NCI-H524 treated with DMSO at 0.1 percent for 48 hours (cell line): ENCODE measurements at places on chromosomes 12 and 14.

- no peak for DNase-seq
Observed at GRCh38 chr14:92503756-92504491, 9.7 kb upstream of the RIN3 start.

DNA sequence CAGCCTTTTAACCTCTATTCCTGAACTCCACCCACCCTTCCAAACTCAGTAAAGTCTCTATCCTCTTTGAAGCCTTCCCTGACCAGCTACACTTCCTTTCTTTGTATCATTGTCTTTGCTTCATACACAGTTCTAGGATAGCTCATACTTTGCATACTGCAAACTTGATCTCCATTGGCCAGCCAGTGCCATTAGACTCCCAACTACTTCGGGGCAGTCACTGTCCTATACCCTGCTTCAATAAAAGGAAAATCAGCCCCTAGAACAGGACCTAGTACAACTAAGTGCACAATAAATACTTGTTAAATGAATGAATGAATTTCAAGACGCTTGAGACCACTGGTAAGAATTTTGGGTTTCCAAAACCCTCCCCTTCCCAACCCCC lies 521 bp upstream of the PIP4K2C start:
- no peak for DNase-seq

GRCh38 chr12:130491421-130492357 lies 154.0 kb downstream of the PIWIL1 start:
- DNase-seq = no peak

DNA sequence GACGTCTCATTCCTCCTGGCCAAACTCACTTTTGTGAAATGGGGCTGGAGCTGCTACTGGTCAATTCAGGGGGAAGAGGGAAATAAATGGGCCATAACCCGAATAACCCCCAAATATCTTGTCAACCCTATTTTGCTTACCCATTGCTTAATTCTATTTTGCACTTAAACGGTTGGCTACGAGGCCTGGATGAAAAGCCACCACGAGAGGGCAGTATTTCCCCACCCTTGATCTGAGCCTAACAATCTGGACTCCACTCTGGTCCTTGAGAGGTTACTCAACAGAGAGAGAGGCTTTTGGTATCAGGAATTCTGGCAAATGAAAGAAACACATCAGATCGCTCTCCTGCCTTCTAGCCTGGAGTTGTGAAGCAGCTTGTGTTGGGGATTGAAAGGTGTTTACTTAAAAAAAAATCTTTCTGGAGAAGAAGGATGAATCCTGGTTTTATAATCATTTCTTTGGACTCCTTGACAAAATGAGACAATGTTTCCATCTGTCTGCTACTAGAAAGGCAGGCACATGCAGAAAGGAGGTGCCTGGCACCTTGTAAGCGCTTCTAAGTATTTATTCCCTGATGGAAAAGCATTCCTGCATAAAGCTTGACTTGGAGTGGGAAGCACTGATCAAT lies 22.4 kb upstream of the FBXO21 start:
- DNase-seq = peak; percentile 42

DNA sequence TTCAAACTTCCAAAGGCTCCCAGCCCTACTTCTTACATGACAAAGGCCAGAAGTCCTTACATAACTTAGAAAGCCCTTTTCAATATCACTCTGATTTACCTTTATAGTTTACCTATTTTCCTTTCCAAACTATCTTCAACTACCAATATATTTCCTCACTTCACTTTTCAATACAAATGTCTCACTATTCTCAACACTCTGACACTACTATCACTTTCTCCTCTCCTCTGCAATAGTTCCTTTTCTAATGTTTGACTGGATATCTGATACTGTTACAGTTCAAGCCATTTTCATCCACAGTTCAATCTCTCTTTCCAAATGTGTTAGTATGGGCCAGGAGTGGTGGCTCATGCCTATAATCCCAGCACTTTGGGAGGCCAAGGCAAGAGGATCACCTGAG lies 3.3 kb downstream of the SARNP start:
- no peak for DNase-seq

DNA sequence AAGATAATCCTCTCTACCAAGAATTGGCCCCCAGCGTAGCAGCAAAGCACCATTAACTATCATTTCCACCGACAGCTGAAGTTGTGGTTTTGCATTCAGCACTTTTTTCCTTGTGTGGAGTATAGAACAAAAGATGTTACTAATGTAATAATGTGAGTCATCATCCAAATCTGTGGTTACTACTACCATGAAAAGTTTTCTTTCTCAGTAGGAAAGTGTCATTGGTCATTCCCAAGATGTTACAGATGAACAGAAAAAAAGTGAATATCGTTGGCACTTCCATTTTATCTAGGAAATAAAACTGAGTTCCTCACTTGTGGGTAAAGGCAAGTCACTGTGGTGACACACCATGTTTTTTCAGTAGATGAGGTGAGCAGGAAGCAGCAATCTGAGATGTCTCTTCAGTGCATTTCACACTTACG lies 30.3 kb upstream of the IFNG start:
- no peak for DNase-seq

- no peak for DNase-seq
Observed at GRCh38 chr14:69693801-69694729, 72.9 kb upstream of the SRSF5 start.

DNA sequence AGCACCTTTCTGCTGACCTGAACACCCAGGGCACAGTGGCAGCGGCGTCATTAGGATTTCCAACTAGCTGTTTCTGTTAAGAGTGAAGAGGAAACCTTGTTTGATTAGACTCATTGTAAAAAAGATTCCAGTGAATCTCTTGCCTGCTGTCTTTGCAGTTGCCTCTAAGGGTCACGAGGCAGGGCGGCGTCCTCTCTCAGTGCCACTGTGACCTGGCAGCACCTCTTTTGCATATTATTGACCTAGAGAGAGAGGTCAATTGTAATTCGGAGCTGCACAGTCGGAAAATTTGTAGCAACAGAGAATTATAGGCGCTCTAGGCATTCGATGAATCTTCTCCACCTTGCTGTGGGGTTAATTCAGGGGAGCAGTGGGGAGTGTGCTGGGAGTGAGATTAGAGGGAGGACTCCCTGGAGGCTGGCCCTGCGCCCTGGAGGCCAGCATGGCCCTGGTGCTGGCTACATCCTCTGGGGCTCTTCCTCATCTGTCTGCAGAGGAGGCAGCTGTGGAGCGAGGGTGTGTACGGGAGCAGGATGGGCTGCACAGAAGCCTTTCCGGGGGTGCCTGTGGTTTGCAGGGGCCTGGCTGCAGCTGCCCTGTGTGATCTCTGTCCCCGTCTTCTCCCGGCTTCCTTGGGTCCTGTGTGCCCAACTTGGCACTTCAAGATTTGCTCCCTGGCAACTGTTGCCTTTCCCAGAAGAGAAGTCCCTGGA lies 14.3 kb downstream of the PACS2 start:
- DNase-seq = no peak

DNA sequence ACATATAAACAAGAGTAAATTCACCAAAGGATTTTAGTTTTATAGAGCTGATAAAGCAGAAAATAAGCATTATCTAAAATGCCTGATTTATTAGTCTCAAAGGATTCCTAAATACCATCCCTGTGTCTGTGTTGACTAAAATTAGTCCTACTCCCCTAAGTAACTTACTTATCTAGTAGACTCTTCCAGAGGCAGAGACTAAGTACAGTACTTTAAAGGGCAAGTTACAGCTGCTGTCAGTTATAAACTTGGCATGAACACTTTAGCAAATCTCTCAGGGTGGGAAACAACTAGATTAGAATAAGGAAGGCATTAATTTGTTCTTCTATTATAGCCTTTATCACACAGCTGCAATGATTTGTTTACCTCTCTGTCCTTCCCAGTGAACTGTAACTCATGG lies 46.0 kb downstream of the ATP2B1 start:
- DNase-seq = no peak

DNA sequence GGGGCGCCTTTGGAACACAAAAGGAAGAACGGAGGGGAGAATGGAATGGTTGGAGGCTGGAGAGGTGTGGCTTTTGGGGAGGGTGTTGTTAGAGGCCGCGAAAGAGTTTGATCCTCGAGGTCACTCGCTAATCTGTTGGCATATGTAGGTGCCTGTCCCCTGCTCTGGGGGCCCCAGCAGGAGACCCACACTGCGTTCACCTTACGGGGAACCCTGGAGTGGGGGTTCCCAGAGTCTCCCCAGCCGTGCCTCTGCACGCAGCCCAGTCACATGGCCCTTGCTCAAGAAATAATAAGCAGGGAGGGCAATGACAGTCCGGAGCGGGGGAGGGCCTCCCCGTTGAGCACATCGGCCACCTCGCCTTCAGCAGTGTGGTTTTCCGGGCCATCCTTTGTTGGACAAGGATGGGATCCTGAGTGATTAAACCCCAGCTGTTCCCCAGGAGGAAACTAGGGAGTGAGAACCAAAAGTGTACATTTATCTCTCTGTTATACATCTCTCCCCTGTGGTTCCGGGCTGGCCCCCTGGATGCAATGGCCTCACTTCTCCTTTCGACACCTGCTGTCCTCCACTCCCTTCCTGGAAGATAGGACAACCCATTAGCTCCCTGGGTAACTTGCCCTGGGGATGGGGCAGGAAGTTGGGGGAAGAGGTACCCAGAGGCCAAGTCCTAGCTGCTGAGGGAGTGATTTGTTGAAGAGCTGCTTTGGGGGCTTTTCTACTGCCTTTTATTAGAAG lies 1.3 kb downstream of the PLEKHG3 start:
- no peak for DNase-seq

DNA sequence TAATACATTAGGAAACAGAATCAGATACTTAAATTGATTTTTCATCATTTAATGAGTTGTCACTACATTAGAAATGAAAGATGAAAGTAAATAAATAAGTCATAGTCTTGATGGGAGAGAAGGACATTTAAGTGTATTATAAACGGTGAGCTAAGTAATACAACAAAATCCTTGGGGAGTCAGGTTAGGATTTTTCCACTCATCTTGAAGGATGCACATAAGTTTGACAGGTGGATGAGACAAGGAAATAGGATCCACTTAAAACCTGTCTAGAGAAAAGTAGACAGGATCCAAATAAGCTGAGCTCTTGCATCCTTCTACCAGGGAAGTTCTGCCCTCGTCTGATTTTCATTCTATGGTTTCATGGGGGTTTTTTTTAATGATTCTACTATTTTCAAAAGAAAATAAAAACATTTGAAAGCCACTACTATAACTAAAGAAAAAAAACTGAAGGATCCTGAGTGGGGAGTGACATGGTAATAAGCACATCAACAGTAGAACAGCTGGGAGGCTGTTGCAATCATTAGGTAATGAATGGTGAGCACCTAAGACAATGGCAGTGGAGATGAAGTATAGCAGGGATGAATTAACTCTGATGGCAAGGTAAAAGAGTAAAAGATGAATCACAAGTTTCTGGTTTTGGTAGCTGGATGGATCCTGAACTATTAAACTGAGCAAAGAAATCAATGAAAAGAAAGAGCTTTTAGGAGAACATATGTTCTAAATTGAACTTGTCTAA lies 17.0 kb downstream of the CEP128 start:
- DNase-seq = peak; percentile 35

GRCh38 chr14:58099682-58100081 lies 52.3 kb downstream of the ARMH4 start:
- DNase-seq = no peak

DNA sequence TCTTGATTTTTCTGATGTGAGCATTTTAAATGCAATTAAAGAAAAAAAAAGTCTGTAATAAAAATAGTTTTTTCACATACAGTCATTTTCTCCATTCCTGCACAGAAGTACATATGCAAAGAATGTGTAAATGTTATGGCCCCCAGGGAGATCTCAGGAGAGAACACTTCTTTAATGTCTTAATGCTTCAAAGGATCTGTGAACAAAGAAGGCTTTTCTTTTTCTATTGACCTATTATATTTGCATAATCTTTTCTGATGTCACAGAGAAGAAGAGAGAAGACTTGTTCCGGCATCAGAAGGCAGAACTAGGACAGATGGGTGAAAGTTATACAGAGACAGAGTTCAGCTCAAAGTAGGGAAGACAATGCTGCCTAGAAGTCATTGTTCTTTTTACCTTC lies 413.5 kb upstream of the STXBP6 start:
- DNase-seq = no peak

DNA sequence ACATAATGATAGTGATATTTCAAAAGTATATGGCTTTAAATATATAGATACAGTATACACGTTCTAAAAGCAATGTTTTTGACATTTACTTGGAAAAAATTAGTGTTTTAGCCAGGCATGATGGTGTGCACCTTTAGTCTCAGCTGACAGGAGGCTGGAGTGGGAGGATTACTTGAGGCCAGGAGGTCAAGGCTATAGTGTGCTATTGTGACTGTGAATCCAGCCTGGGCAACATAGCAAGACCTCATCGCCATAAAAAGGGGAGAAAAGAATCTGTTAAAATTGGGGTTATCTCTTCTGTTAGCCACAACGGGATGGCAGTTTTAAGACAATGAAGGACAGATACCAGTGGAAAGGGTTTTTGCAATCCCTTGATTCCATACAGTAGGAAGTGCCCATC lies 95.2 kb downstream of the PLEKHA5 start:
- DNase-seq = no peak

- no peak for DNase-seq
Observed at GRCh38 chr14:104598039-104598909, 6.3 kb downstream of the TMEM179 start.

- DNase-seq = no peak
Observed at GRCh38 chr12:12171991-12172511, 94.8 kb downstream of the LRP6 start.

- no peak for DNase-seq
Observed at GRCh38 chr12:51867796-51868428, 19.4 kb upstream of the FIGNL2 start.

- no peak for DNase-seq
Observed at GRCh38 chr12:132723764-132724140, 13.1 kb downstream of the PGAM5 start.

DNA sequence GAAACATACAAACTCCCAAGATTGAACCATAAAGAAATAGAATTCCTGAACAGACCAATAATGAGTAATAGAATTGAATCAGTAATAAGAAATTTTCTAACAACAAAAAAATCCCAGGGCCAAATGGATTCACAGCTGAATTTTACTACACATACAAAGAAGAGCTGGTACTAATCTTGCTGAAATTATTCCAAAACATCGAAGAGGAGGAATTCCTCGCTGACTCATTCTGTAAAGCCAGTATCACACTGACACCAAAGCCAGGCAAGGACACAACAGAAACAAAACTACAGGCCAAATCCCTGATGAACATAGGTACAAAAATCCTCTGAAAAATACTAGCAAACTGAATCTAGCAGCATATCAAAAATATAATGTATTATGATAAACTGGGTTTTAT lies 367.8 kb upstream of the CLEC14A start:
- no peak for DNase-seq

- no peak for DNase-seq
Observed at GRCh38 chr12:95066091-95066855, 7.1 kb downstream of the NR2C1 start.
